NCI-H526 treated with DMSO at 0.1 percent for 48 hours (cell line): ENCODE measurements at places on chromosomes 3 and 15.

- no peak for DNase-seq
Observed at GRCh38 chr3:168860028-168860427, 764.3 kb upstream of the GOLIM4 start.

- no peak for DNase-seq
Observed at GRCh38 chr3:21117370-21117769, 633.6 kb downstream of the ZNF385D start.

DNA sequence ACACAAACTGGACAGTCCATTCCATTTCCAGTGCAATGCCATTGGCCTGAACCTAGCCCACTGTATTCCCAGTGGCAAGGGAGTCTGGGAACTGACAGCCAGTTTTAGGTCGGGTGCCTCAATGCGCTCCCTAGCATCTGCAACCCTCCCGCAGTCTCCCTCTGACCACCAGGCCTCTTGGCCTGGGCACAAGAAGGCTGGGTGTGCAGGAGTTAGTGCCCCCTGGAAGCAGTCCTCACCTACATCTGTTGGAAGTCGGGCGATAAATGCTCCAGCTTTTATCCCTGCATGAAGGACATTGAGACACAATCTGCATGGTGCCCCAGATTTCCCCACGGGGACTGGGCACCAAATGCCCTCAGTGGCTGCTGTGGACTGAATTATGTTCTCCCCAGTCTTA, 12.7 kb downstream of the C3orf22 start:
- DNase-seq, result no peak

DNA sequence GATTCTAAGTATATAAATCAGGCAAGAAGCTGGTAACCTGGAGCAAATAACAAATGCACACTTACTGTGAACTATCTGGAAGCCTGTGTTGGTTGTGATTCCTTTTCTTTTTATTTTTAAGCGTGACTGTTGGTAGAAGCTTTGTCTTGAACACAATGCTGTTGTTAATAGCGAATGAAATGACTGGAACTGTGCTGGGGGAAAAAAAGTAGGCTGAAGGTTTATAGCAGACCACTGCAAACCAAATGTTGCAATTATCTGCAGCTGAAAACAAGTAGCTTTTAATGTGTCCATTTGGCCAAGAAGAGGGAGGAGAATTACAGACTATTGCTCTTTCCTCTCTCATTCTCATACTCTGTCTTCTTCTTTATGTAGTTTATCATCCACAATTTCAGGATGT, 184.5 kb upstream of the DNAJC19 start:
- DNase-seq, result no peak
